ENCODE measurements at places on chromosomes 7 and 10. TPM values are rescaled to one million over a fixed set of nuclear protein-coding genes. Genes with fewer than 3 reads are reported as not detected.

GRCh38 chr10:124130198-124130900, 37.0 kb upstream of the CHST15 start:
- no peak for DNase-seq

The ODAD2 gene
- not detected for total RNA-seq

The SAP25 gene
- 3.0 TPM for total RNA-seq

The SPACDR gene
- total RNA-seq = 1.5 TPM

Measured in Panc1 (cell line).